ENCODE measurements at places on chromosomes 7 and 10.

- DNase-seq, result no peak
Measured at GRCh38 chr7:128030654-128031611, at the start of gene LRRC4. Gene LRRC4, minus strand, starts transcription at chr7:128031437. Its CDS starts 797 bp downstream, at chr7:128030640.

GRCh38 chr7:156464339-156464738 is 176.2 kb upstream of the RNF32 start:
- no peak for DNase-seq

- DNase-seq, result no peak
Measured at GRCh38 chr7:51369746-51370145, 53.1 kb upstream of the COBL start.

- no peak for DNase-seq
Measured at GRCh38 chr7:138089080-138089901, 13.0 kb downstream of the AKR1D1 start.

GRCh38 chr7:75662579-75663301 is 76.0 kb downstream of the HIP1 start:
- DNase-seq, result no peak

- no peak for DNase-seq
Measured at GRCh38 chr10:131272897-131273451, 38.5 kb downstream of the TCERG1L start.

DNA sequence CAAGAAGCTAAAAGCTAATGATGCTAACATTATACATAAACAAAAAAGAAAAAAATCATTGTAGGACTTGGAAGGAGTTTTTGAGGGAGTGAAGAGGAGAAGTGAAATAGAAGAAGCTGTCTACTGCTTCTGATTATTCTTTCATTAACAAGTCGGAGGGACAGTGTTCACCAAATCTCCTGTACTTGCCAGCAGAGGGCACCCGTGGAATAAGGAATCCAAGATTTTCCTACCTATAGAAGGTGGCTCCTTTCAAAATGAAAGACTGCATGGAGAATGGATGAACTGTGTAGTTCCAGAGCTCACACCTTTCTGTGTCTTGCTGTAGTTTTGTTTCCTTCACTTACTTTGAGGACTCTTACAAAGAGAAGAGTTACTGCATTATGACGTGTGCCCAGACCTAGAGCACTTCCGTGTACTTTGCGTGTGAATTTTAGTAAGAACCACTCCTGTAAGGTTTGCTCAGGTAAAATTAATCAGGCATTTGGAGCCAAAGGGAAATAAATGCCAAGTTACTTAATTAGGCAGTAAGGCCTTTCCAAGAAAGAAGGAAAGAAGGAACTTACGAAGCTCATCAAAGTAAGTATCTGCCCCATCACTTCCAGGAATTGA is 145.1 kb downstream of the SEMA3D start:
- no peak for DNase-seq

GRCh38 chr7:156640949-156641485 is 443 bp downstream of the RNF32 start:
- DNase-seq, result peak; percentile 48

- DNase-seq, result no peak
Measured at GRCh38 chr7:65225422-65226006, 148.1 kb upstream of the ZNF92 start.

- no peak for DNase-seq
Measured at GRCh38 chr7:117271566-117271965, 51.3 kb downstream of the WNT2 start.

DNA sequence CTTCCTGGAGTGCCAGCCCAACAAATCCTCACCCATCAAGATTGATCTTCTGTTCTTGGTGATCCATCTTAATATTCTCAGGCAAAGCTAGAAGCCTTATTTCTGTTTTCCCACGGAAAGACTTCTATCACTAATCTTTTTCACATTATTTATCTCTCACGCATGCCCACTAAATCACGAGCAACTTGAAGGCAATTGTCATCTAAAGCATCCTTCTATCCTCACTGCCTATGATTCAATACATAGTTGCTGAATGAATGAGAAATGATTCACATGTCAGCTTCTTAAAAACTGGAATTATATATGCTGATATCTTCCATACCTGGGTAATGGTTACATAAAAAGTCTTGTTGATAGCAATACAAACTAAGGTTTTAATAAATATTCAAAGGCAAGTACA is 12.6 kb upstream of the COL1A2 start:
- no peak for DNase-seq

DNA sequence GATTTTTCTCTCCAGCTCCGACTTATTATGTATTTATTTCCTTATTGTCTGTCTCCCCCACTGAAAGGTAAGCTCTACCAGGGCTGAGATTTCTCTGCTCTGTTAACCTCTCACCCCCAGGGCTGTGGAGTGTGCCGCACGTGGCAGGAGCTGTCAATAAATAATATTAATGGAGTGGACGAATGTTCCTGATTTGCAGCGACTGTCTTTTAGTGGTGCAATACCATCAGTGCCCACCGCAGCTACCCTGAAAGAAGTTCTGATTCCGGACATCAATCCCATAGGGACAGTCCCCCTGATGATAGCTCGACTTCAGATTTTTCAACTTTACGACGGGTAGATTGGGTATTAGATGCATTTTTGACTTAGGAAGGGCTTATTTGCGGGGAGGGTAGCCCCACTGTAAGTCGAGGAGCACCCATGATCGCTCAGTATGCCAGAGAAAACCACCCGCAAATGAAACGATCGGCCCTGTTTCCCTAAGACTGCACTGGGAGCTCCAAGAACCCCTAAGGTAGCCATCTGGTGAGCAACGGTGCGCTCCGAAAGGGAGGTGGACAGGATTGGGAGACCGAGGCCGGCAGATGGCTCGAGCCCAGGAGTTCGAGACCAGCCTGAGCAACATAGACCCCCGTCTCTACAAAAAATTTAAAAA is 986 bp upstream of the PPP2R2D start:
- DNase-seq, result no peak

GRCh38 chr10:18540195-18540594 is 111.2 kb downstream of the NSUN6 start:
- DNase-seq, result no peak

DNA sequence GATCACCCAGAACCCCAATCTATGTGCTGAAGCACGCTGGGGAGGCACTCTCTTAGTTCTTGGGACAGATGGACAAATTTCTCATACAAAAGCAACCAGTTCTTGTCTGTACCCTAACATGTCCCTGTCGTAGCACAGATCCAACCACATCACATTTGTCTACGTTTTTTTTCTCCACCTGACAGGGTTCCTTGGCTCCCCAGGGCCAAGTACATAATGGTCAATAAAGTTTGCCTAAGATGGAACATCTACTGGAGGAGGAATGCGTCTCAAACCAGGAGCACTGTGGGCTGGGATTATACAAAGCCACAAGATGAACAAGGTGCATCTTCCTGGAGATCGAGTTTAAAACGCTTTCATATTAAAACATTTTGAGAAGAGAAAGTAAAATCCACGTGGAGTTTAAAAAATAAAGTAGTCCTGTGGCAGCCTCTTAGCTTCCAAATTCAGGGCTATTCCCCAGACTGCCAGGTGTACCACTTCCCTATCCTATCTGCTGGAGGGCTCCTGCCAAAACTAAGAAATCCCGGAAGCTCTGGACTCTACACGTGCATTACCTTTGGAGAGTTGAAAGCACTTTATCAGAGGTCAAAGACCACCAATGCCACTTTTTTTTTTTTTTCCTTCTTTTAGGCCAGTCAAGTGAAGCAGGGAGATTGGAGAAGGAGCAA is 1.4 kb downstream of the TMEM243 start:
- DNase-seq, result no peak

- no peak for DNase-seq
Measured at GRCh38 chr10:78215645-78216044, 182.0 kb downstream of the RPS24 start.

DNA sequence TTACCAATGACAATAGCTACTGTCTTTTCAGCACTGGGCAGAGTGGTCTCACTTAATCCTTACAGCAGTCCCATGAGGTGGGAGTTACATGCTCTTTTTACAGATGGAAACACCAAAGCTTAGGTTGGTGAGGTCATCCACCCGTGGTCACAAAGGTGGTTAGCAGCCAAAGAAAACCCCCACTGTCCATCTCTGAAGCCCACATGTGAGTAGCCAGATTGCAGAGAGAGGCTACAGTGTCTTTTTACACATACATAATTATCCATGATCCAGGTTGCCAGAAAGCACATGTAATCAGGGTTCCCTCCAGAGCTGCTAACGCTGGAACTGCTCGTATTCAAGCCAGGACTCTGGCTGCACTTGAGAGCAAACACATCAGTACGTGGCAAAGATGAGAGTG is 24.6 kb upstream of the ANKRD2 start:
- DNase-seq, result no peak

DNA sequence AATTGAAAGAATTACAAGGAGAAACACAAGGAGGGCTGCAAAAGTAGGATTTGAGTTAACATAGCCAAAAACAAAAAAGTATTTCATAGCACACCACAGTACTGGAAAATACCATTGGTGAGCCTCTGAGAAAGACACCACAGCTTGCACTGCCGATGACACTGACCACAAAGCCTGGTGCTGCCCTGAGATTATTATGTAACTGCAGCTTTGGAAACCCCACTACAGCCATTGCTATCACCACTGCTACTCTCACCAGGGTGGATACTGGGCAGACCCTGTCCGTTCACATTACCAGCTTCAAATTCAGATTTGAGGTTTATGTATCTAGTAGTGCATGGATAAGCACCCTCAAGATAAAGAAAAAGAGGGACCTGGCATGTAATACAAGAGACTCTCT is 1246.7 kb upstream of the SORCS1 start:
- DNase-seq, result no peak
